ENCODE measurements at places on chromosomes 16 and 17.

GRCh38 chr17:38352245-38353085 is 821 bp downstream of the SOCS7 start:
- DNase-seq = peak; percentile 26

GRCh38 chr16:23682181-23682580 is 3.5 kb downstream of the PLK1 start:
- no peak for DNase-seq

- no peak for DNase-seq
These were observed 529 bp upstream of the SCN4A start for GRCh38 chr17:63973247-63973646.

DNA sequence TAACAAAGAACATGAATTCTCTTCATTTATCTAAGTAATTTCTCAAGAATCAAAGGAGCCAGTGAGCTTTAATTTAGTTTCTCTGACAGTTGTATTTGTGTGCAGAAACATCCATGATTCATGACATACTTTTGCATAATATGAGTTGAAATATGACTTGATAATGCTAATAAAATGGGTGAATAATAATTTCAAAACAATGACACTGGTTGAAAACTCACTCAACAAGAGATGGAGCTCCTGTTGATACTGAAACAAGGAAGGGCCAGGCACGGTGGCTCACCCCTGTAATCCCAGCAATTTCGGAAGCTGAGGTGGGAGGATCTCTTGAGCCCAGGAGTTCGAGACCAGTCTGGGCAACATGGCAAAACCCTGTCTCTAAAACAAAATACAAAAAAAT is 147.0 kb downstream of the MAP2K6 start:
- no peak for DNase-seq

GRCh38 chr17:55677446-55677845 is 45.2 kb downstream of the TMEM100 start:
- DNase-seq = no peak

DNA sequence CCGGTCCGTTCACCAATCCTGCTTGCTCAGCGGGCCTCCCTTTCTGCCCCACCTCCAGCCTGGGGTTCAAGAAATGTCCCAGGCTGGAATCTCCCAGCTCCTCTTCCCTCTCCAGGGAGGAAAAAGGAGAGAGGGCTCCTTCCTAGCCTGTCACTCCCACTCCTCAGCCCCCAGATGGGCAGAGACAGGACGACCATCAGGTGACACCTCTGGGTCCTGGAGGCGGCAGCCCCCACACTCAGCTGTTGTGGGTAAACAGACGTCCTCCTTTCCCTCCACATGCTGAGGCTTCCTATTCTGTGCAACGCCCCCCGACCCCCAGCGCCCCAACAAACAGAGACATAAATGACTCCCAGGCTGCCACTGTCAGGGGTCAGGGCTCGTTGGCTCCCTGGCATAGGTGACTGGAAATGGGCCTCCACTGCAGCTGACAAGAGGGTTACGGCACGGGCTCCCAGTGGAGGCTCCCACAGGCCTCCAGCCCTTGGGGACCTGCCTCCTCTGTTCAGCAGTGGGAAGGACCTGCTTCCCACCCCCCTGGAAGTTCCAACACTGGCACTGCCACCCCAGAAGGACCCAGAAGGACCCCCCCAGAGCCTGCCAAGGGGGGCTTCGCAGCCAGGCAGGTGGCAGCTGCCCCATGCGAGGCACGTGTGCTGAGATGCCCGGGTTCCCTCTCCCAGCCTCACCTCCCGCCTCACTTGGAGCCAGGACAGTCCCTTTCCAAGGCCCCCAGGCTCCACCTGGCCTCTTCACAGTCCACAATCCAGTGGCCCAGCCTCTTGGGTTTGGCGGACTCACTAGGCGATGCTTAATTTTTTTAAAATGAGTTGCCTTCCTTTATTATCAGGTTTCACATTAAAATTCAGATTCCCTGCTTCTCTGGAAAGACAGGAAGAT is 232.3 kb downstream of the KATNIP start:
- no peak for DNase-seq

DNA sequence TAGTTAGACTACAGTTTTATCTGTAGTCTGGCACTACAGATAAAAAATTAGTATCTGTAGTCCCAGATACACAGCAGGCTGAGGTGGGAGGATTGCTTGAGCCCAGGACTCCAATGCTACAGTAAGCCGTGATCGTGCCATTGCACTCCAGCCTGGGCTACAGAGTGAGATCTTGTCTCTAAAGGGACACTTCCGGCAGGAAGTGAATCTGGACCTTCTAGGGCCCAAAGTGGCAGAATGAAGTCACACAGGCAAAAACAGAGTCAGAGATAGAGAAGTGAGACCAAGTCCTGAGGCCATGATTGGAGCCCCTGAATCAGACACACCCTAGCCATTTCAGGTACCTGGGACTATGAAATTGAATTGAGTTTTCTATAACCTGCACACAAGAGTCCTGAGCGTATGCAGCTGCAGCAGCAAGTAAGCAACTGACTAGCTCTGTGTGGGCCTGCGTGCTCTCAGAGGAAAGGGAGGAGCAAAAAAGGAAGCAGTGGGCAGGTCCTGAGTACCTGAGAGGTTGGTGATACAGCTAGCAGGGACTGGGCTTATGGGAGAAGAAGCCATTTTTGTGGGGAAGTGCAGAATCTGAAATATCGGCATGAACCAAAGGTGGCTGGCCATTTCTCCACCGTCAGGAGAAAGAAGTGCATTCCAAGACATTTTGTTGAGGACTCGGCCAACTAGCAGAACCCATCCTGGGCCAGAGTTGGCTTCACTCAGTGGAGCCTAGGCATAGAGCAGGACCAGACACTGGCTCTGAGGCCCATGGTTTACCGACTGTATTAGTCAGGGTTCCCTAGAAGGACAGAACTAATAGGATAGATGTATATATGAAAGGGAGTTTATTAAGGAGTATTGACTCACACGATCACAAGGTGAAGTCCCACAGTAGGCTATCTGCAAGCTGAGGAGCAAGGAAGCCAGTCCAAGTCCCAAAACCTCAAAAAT is 27.2 kb upstream of the BRD7 start:
- DNase-seq = no peak

GRCh38 chr17:63961355-63962212 is 11.1 kb downstream of the SCN4A start:
- DNase-seq = peak; percentile 44

GRCh38 chr16:11562411-11562810 is 24.3 kb downstream of the LITAF start:
- DNase-seq = no peak

GRCh38 chr16:65394281-65394680 is 272.4 kb upstream of the CDH11 start:
- DNase-seq = no peak

DNA sequence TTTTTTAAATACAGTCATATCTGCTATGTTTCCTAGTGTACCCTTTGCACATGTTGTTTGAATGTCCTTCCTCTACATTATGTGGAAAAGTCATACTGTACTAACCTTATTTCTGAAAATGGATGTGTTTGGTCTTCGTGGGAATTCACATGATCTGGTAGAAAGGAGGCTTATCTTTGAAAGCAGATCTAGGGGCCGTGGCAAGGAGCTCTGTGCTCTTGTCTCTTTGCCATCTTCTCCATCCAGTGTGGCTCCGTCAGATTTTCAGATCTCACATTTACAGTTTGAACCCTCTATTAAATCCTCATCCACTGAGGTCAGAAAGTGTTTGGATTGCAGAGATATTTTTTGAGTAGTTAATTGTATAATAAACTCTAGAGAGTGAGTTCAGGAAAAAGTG is 32.9 kb downstream of the MAP2K4 start:
- no peak for DNase-seq

DNA sequence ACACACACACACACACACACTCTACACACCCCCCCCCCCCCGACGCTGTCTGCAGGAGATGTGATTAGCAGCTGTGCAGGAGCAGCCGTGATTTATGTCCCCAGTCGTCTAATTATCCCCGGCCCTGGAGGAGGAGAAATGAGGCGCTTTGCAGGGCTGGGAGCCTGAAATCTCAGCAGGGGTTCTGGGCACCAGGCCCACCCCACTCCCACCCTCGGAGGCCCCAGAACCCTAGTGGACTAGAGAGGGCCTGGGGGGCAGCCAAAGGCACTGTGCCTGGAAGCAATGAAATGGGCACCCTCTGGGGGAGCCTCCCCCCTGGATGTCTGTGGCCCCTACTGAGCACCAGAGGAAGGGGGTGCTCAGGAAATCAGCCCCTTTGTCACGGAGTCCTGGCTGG is 134.2 kb upstream of the CIBAR2 start:
- DNase-seq = no peak

- no peak for DNase-seq
These were observed 10.4 kb downstream of the GALK1 start for GRCh38 chr17:75754378-75755204.

DNA sequence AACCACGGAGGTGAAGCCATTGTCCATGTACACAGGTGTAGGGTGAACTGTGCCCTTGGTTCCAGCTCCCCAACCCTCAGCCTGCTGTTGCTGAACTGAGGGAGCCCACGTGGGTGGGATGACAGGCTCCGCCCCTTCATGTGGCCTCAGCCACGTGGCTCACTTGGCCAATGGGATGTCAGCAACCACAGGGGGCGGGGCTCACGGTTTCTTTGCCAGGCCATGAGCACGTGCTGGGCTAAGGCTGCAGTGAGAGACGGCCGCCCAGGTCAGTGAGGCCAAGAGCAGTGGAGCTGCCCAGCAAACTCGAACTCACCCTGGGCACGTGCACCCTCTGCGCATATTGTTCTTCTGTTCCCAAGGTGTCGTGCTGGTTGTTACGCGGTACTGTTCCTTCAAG is 282.6 kb downstream of the IRF8 start:
- DNase-seq = no peak

GRCh38 chr17:80284631-80285030 is 24.0 kb downstream of the RNF213 start:
- no peak for DNase-seq

- peak; percentile 28 for DNase-seq
These were observed 77.0 kb downstream of the MYH13 start for GRCh38 chr17:10295728-10296343.

DNA sequence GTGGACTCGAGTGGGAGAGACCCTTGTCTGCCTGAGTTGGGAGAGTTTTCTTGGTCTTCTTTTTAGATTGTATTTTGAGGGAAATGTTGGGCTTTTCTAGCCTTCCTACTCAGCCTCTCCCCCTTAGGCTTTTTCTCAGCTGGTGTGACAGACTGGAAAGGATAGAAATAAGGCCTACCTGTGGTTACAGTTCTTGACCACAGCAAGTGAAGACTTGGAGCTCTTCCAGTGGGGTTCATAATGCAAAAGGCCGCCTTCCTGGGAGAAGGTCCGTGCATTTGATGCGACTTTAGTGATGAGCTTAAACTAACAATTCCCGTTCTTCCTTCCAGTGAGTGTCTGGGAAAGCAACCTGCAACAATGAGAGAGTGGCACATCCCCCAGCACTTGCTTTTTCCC is 56.8 kb downstream of the B9D1 start:
- DNase-seq = no peak

- no peak for DNase-seq
These were observed 27.0 kb downstream of the RMI2 start for GRCh38 chr16:11372073-11372828.

DNA sequence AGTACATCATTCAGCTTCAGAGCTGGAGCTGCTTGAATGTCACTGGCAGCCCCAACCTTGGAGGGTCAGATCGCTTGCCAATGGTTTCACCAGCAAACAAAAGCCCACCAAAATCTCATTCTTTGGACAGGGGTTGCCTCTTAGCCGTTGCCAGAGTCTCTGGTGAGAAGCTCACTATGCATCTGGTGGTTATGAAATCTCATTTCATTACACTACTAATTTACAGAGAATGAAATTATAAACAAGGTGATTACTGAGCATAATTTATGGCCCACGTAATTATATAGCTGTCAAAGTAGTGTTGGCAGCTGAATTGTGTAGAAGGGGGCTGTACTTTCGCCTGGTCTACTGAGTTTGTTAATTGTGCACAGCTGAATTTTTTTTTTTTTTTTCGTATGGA is 688.9 kb upstream of the KIF2B start:
- no peak for DNase-seq

GRCh38 chr16:23280483-23280967 is 21.6 kb upstream of the SCNN1B start:
- DNase-seq = no peak

DNA sequence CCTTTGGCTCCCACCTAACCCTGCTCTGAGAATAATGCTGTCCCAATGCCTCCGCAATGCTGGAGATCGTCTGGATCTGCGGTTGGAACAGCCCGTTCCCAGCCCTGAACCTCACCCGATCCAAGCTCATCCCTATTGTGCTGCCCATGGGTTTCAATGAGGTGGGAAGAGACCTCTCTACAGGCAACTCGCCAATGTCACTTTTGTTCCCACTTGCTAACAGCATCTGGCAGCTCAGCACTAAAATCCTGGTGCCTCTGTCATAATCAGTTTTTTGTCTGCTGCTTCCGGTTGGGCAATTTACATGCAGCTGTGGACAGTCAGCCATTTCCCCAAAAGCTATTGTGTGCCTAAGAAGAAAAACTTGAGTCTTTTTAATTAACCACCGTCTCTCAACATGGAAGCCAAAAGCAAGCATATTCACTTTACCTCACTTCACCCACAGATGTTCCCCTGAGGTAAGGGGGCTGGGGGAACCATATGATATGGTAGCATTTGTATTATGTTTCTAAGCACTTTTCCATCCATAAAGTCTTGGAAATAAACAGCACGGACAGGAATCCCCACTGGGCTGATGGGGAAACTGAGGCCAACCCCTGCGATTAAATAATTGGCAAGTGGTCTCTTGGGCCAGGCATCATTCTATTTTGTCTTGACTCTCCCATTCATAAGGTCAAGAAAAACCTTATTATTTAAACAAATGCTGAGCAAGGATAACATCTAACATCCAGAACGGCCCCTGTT is 159.2 kb upstream of the CDH5 start:
- DNase-seq = no peak

GRCh38 chr16:60204181-60204580 is 1470.1 kb upstream of the GOT2 start:
- no peak for DNase-seq

DNA sequence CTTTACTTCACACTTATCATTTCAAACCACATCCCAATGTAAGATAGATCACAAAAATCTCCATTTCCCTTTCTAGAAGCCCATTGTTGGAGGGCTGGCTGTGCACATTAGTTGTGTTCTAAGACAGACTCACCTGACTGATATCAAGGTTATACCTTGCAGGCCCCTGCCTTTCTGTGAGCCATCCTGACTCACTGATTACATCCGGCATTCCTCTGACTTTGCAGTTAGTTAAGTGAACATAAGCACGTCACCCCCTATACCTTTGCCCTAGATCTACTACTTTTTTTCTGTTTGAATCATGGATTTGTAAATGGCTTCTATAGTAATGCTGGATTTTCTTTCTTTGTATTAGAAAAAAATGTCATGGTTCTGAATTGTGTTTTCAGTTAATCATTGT is 78.3 kb downstream of the TANGO6 start:
- no peak for DNase-seq

DNA sequence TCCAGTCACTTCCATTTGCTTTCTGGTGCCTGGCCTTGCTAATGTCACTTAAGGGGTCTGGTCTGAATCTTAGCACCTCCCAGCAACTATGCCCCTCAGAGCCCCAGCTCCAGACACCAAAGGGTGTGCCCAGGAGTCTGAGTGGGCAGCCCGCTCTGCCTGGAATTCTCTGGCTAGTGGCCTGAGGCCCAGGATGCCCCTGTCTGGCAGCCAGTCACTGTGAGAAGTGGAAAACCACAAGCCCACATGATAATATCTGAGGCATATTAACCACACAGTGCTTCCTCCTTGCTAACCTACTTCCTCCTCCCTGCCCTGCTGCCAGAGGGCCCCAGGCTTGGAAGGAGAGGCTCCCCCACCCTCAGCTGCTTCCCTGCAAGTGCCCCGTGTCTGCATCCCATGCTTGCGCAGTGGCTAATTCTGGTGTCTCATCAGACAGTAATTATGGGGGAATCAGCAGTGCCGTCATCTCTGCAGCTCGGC is 14.0 kb downstream of the SRCIN1 start:
- peak; percentile 14 for DNase-seq

- DNase-seq = no peak
These were observed 100.0 kb downstream of the WWOX start for GRCh38 chr16:78199325-78200022.

All from activated CD4-positive, alpha-beta T cell treated with anti-CD3 and anti-CD28 coated beads, Interleukin-2, amount 50 U/mL, for 48 hours (primary cell).